ENCODE measurements at places on chromosomes 3 and 15. TPM values are rescaled to one million over a fixed set of nuclear protein-coding genes. Genes with fewer than 3 reads are reported as not detected.

DNA sequence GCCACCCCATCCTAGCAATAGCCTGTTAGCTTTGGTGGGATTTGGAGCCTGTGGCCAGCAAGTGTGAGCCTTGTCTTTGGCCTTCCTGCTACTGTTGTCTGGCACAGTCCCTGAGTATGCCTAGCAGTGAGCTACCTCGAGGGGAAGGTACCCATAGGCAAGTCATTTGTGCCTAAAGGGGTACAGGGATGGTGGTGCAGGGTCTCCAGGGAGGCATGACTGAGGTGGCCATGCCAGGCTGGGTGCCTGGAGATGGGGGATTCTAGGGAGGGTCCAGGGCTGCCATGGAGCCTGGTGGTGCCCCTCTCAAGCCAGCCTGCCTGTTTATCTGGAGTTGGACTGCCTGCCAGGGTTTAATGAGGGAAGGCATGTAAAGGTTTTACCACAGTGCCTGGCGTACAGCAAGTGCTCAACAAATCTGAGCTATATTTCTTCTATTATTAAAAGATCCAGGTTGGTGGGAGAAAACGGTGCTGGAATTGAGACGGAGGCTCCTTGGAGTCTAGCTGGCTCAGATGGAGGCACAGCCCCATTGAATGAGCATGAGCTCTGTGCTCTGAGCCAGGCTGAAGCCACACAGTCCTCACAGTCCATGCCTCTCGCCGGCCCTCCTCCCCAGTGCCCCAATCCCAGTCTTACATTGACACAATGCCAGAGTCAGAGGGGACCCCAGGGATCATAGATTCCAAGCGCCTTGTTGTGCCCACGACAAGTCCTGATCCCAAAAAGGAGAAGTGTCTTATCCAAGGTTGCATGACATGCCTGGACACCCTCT, 76.2 kb downstream of the CORO2B start:
- H3K27ac ChIP-seq: no peak overlapping the region
- no peaks in the 10 kb centered on the region for H3K4me1 ChIP-seq
- DNase-seq: no peak

DNA sequence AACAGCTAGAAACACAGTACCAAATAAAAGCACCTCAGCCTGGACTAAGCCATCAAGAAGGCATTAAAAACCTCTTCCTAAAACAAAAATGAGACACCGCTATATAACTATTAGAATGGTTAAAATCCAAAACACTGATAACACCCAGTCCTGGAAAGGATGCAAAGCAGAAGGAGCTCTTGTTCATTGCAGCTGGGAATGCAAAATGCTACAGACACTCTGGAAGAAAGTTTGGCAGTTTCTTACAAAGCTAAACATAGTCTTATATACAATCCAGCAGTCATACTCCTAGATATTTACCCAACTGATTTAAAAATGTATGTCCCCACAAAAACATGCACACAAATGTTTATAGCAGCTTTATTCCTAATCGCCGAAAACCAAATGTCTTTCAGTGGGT, 35.7 kb downstream of the CHSY1 start:
- H3K4me3 ChIP-seq: no peak overlapping the region
- DNase-seq: no peak
- H3K36me3 ChIP-seq: no peaks in the 10 kb centered on the region
- H3K27ac ChIP-seq: no peak overlapping the region
- H3K27me3 ChIP-seq: no peaks in the 10 kb centered on the region
- H3K4me1 ChIP-seq: peaks cover 9% of the 10 kb centered on the region

- peak; percentile 42 for DNase-seq
- no peaks in the 10 kb centered on the region for H3K36me3 ChIP-seq
- peaks cover 11% of the 10 kb centered on the region for H3K4me1 ChIP-seq
- H3K27ac ChIP-seq: no peak overlapping the region
Measured at GRCh38 chr3:44476181-44476611, 1.3 kb downstream of the ZNF445 start.

MYEF2 gene
- 10.7 TPM for total RNA-seq

CTDSPL gene
- total RNA-seq: 1.8 TPM

GRCh38 chr15:66405007-66405406, 18.3 kb downstream of the MAP2K1 start:
- no peak overlapping the region for H3K4me3 ChIP-seq
- no peaks in the 10 kb centered on the region for H3K36me3 ChIP-seq
- no peaks in the 10 kb centered on the region for H3K27me3 ChIP-seq
- H3K4me1 ChIP-seq: peaks cover 24% of the 10 kb centered on the region
- no peak overlapping the region for H3K27ac ChIP-seq

GRCh38 chr3:150390087-150390486, 18.0 kb upstream of the TSC22D2 start:
- no peaks in the 10 kb centered on the region for H3K27me3 ChIP-seq
- no peaks in the 10 kb centered on the region for H3K36me3 ChIP-seq
- no peak overlapping the region for H3K4me3 ChIP-seq

GRK7 gene
- 0.16 TPM for total RNA-seq

Data from natural killer cell (primary cell).